GM12892 (cell line): ENCODE measurements at places on chromosomes 3 and 15.

GRCh38 chr15:41115652-41116115 is 396 bp downstream of the INO80 start:
- peak; percentile 55 for DNase-seq

DNA sequence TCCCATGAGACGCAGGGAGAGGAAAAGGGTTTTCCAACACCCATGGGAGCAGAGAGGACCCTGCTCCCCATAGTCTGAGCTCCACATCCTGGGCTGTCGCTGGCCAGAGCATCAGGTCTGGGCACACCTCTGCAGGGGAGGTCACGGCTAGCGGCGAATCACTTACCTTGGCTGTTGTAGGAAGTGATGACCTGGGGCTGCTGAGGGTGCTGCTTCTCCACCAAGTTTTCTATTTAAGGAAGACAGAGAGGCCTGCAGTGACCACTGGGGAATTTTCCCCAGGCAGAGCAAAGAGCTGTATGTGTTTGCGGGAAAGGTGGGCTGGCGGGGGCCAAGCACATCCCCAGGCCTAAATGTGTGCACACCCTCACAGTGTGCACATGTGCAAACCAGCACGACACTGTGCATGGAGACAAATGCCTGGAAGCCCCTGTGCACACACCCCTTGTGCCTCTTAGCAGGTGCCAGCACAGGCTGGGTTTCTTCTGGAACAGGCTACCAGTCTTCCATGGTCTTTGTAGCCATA is 7.6 kb downstream of the KY start:
- DNase-seq = no peak

DNA sequence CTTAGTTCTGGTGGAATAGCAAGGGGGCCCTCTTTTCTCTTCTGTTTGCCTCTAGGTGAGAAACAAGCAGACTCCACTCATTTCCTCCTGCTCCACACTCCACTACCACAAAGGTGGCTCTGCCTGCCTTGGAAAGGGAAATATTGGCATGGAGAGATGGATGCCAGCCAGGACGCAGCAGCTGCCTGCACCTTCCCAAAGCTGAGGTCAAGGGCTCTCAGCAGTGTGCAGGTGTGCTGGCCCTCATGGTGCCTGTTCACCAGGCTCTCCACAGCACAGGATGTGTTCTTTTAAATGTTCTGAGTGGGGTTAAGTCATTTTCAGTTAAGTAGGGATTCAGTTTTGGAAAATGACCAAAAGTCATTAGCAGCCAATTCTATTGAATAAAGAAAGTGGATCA is 211.2 kb upstream of the STRIT1 start:
- no peak for DNase-seq

- DNase-seq = no peak
Measured at GRCh38 chr15:41827290-41827879, 507 bp upstream of the JMJD7 start.

DNA sequence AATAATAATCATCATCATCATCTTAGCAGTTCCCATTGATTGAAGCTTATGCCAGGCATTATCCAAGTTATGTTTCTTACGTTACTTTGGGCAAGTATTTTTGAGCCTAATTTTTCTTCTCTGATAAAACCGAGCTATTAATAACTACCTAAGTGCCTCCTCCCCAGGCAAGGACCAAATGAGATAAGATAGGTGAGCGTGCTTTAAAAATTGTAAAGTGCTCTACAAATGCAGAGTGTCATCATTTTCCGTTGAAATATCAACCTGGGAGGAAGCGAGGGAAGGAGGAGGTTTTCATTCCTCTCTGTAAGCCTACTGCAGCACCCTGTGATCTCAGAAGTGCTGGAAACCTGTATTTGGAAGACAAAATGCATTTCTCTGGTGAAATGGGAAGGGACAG is 96.7 kb upstream of the MITF start:
- DNase-seq = no peak

- DNase-seq = no peak
Measured at GRCh38 chr15:70579766-70580165, 183.6 kb downstream of the UACA start.

GRCh38 chr3:151346292-151346691 is 16.9 kb upstream of the P2RY13 start:
- no peak for DNase-seq

DNA sequence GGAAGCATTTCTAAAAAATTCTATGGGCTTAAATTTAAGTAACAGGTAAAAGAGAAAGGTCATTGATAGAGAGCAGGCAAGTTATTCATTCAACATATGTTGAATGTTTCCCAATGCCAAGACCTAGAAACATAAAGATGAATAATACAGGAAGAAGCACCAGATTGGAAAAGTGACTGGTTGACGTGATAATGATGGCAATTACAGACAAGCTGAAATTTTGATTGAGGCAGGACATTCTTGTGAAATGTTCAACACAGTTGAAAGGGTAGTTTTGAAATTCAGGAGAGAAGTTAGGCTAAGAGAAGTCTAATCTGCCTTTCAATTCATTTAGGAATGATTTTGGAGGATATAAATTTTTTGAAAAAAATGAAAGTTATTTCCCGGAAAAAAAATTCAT is 536.3 kb upstream of the NAALADL2 start:
- no peak for DNase-seq

DNA sequence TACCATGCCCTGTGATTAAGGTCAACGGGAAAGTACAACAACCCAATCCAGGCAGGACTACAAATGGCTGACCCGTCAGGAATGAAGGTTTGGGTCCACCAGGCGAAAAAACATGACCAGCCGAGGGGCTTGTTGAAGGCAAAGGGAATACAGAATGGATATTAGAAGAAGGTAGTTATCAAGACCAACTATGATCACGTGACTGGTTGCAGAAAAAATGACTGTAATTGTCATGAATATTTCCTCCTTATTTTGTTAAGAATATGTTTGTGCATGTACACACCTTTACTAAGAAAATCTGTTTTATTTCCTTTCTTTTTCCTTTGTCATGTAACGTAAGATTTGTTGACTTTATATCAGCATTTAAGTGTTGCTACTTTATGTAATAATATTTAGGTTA is 22.9 kb upstream of the OSBPL11 start:
- no peak for DNase-seq

DNA sequence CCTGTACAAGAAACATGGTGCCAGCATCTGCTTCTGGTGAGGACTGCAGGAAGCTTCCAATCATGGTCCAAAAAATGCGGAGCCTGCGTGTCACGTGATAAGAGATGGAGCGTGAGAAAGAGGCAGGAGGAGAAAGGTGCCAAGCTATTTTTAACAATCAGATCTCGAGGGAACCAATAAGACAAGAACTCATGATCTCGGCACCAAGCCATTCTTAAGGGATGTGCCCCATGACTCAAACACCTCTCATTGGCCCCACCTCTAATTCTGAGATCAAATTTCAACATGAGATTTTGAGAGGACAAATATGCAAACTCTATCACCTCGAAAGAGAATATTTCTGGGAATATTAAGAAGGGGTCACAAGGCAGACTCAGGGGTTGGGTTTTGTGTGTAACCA is 107.2 kb downstream of the PYDC2 start:
- DNase-seq = no peak

- no peak for DNase-seq
Measured at GRCh38 chr15:37691911-37692310, 242.5 kb upstream of the TMCO5A start.

- DNase-seq = no peak
Measured at GRCh38 chr3:82475306-82475705, 713.9 kb upstream of the GBE1 start.

- DNase-seq = no peak
Measured at GRCh38 chr3:4977853-4978203, 1.4 kb upstream of the BHLHE40 start.

GRCh38 chr15:52221730-52222129 is 30.5 kb upstream of the GNB5 start:
- no peak for DNase-seq

GRCh38 chr15:68330901-68331300 is 53.4 kb downstream of the FEM1B start:
- no peak for DNase-seq

GRCh38 chr15:62413786-62414185 is 248.7 kb upstream of the C2CD4B start:
- DNase-seq = no peak

DNA sequence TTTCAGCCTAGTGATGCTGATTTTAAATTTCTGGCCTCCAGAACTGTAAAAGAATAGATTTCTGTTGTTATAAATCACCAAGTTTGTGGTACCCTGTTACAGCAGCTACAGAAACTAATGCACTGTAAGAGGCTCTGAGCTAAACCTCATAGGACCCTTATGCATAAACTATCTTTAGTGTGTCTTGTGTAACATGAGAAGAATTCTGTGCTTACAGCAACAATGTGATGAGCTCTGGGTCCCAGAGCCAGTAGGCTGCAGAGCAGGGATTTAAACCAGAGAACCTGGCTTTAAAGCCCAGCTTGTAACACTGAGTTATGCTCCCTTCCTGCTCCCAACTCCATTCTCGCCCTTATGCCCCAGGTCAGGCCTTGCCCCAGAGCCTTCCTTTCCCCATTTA is 113.1 kb downstream of the THSD4 start:
- no peak for DNase-seq

GRCh38 chr15:92159481-92159880 is 234.2 kb upstream of the ST8SIA2 start:
- DNase-seq = no peak

GRCh38 chr15:50627351-50628055 is 59.1 kb downstream of the TRPM7 start:
- no peak for DNase-seq

DNA sequence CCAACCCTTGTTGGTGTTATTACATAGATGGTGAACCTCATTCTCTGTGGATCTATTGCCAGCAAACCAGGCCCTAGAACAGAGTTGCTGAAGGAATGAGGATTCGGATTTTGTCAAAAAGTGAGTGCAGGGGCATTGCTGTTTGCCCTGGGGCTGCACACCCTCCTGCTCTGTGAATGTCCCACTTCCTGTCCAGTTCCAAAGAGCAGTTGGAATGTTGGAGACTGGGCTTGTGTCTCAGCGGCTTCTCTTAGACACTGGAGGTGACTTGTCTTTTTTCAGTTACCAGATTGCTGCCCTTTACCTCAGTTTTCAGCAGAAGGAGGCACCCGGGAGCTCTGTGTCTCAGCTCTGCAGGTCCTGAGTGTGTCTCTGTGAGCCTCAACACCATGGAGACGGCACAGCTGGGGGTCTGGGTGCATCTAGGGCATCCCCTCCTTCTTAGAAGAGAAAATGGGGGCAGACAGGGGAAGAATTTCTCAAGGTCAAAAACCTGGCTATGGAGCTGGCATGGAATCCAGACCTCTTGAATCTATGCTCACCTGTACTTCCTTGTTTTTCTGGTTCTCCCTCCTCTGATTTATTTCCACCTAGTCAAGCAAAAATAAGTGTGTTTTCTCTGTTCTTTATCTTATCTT is 46.3 kb downstream of the LIMD1 start:
- DNase-seq = no peak

DNA sequence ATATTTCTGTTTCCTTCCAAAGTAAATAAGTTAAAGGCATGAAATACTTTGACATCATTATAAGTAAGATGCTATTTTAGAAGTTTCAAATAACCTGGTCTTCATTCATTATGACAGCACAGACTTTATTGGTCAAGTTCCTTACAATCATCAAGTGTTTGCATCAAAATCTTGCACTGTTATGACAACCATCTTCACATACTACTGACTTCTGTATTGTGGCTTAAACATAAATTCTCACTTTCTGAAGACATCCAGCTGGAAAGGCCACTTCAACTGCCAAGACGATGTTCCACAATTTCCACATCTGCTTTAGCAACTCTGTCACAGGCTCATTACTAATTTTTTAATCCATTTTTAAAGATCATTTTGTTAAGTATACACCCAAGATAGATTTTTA is 408.0 kb downstream of the MECOM start:
- DNase-seq = no peak

- no peak for DNase-seq
Measured at GRCh38 chr3:55490276-55490913, 3.3 kb upstream of the WNT5A start.
